Thymus (tissue), 14 donors: ENCODE measurements at places on chromosomes 1 and 21. TPM values are rescaled to one million over a fixed set of nuclear protein-coding genes. Genes with fewer than 3 reads are reported as not detected.

DNA sequence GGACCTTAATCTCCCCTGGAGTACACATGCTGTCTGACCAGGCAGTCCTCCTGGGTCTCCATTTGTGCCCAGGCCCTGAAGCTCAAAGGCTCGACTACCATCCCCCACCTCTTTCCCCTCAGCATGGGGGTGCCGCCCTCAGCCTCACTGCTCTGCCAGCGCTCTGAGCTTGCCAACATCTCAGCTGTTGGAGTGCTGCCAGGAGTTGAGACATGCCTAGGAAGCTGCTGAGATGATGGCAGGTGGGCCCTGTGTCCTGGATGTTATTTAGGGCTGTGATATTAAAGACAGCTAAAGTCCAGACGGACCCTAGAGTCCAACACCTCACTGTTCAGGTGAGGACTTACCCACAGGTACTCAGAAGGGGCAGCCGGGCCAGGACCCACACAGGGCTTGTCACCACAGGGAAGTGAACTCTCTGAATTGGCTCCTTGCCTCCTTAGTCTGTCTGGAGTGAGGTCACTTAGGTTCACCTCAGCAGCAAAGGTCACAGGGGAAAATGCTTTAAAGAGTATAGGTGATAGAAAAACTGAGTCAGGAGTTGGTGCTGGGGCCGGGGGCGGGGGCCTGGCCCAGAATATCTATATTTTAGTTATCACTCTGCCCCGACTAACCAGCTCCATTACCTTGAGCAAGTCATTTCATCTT is 19.7 kb upstream of the KCNC4 start:
- no peak for DNase-seq

GRCh38 chr21:34630536-34631143 is 15.7 kb upstream of the RCAN1 start:
- peak; percentile 80 for DNase-seq

DNA sequence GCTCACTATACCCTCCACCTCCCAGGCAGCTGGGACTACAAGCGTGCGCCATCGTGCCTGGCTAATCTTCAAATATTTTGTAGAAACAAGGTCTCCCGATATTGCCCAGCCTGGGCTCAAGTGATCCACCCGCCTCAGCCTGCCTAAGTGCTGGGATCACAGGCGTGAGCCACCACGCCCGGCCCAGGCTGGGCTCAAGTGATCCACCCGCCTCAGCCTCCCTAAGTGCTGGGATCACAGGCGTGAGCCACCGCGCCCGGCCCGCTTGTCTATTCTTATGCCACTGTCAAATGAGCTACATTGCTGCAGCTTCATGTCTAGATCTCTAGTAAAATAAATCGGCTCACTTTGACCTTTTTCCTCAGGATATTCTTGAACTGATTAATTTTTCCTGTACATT is 107.7 kb upstream of the COL6A1 start:
- no peak for DNase-seq

DNA sequence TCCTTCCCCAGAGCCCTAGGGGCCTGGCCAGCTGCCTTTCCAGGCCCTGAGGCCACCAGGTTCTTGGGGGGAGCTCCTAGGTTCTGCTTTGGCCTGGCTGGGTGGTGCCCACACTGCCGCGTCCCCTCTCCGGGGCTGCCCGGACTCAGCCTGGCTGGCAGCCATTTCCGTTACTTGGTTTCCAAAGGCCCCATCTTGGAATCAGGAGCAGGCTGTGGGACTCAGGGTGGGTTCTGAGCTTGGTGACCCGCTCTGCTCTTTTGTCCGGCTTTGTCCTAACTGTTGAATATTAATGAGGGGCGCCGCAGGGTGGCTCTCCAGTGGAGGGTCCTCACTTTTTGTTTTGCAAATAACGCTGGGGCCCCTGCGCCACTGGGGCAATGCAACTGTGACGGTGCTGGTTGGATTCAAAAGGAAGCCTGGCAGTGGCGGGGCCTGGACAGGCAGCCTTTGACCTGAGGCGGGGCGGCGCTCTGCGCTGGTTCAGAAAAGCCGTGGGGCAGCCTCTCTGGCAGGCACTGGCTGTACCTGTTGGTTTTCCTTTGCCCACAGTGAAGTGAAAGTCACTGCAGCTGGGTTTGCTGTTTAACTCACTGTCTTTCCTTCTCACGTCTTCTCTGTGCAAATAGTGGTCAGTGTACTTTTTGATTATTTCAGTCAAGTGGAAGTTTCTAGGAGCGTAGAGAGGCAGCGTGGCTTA is 20.2 kb downstream of the SKI start:
- DNase-seq: no peak

GRCh38 chr1:177315261-177315660 is 144.5 kb downstream of the BRINP2 start:
- DNase-seq: no peak

GRCh38 chr1:171744986-171745385 is 3.1 kb upstream of the VAMP4 start:
- DNase-seq: no peak

Gene RNF186
- 0.14 TPM for total RNA-seq

DNA sequence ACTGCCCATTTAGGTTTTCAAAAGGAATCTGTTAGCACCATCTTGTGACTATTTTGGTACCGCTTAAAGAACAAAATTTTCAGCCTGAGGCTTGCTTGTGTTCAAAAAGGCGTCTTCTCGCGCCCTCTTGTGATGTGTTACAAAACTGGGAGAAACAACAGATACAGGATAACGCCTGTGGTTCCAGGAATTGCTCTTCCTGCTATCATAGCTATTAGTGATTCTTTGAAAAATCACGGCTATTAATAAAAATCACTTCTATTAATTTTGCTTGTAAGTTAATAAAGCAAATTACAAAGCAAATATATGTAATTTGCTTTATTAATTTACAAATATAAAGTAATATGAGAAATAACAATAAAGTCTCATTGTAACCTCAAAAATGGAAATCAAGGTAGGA is 82.2 kb upstream of the ABCD3 start:
- peak; percentile 67 for DNase-seq

DNA sequence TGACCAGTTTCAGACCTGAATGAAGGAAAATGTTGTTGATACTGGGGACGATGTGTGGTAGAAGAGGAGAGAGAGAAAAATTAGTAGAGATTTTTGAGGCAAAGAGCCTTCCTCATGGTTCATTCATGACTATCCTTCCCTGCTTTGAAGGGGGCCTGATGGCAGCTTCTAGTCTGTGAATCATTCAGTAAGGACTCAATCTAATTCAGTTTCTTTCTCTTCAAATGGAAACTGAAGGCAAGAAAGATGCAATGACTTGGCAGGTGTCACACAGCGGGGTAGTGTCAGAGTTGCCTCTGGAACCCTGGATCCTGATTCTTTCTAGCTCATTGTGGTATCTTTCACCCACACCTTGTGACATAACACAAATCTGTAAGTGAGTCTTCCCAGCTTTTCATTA is 14.9 kb upstream of the CD5L start:
- no peak for DNase-seq

GRCh38 chr1:165408518-165408917 is 36.4 kb downstream of the RXRG start:
- DNase-seq: no peak

DNA sequence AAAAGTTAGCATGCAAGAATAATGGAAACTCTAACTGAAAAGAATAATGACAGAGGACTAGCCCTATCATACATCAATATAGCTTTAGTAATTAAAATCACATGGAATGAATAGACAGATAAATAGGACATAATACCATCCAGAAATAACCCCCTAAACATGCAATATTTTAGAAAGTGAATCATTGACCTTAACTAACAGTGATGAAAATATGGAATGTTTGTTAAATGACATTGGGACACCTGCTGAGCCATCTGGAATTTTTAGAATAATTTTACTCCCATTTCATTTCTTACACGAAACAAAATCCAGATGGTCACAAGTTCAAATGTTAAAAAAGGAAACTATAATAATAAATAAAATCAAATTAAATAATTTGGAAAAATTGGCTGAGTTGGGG is 53.1 kb upstream of the FMO3 start:
- DNase-seq: no peak

DNA sequence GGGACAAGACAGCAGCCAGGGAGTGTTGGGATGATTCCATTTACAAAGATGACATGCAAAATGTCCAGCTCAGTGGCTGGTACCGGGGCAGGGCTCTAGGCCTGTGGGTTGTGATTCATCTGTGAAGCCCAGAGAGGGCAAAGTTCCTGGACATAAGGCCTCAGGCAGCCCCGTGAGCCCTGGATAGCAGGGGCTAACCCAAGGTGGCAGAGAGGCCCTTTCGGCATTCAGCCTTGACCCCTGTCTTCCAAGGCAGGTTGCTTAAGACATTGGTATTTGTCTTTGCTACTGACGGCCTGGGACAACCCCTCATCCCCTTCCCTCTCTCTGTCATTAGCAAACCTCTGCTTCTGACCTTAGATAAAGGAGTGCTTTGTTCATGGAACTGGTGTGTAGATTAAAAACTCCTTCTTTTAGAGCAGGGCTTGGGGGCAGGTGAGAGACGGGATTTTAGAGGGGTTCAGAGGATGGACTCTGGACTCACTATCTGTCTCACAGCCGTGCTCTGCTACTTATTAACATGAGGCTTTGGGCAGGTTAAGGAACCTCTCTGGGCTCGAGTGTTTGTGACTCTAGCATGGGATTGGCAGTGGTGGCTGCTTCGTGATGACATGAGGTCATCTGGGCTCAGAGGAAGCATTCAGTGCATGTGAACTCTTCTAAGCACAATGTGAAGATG is 36.3 kb downstream of the TMEM51 start:
- no peak for DNase-seq

DNA sequence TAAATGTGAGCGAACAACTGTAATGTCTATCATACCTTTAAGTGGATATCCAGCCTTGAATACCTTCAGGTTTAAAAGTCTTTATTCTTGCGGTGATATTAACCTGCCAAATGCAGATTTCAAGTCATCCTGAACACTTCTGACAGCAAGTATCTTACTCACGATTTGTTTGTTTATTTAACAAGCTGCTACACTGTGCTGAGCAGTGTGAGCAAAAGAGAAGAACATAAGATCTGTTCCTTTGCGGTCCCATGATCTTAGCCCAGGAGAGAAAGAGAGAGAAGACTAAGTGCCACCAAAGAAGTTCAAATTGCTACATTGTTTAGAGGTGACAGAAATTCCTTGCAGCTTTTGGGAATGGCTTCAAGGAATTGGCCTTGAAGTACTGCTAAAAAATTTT is 9.5 kb upstream of the IL24 start:
- DNase-seq: no peak

DNA sequence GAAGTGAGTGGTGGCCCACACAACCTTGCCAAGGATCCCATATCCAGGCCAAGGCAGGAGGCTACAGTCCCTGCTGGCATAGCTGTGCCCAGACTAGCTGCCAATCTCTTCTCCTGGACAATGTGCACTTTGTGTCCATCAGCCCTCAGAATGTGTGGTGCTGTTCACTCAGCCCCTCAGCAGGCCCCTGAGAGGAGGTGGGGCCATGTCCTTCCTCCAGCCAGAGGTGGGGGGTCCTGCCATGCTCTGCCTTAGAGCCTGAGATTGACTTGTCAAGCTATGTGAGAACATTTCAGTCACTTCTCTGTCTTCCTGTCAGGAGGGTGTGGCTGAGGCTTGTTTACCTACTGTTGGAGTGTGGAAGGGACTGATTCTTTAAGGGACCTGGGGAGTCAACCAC is 1.4 kb downstream of the NCF2 start:
- DNase-seq: no peak
